ENCODE measurements at places on chromosomes 12 and 14.

DNA sequence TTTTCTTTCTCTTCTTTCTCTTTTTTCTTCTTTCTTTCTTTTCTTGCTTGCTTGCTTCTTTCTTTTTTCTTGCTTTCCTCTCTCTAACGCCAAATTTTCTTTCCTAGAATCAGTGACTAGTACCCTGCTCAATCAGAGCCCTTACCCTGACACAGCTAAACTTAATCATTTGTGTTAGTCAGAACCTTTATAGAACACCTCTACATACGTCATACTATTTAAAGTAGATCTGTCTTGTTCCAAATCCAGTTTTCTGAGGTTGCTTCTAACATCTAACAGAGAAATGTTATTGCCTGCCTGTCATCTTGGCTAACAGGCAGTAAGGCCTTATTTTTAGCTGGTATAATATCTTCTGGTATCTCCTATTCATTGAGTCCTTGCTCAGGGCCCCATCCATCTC is 65.5 kb upstream of the MYF6 start:
- DNase-seq, result no peak

DNA sequence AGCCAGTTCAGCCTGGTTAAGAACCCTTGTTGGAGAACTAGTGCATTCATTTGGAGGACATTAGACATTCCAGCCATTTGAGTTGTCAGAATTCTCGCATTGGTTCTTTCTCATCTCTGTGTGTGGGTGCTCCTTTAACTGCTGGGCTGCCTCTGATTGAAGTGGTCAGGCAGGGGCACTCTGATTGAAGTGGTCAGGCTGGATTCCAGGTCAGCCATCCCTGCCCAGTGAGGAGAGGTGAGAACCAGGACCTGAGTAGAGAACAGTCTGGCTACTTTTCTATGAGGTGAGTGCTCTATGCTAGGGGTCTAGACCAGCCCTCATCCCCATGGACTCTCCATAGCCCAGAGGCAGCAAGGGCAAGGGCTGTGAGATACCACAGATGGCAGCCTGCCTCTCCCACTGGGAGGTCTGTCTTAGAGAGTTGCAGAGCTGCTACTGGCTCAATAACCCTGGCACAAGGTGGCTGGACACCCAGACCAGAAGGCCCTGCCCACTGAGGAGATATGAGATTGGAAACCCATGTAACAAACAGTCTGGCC is 691.6 kb downstream of the TMTC2 start:
- no peak for DNase-seq

DNA sequence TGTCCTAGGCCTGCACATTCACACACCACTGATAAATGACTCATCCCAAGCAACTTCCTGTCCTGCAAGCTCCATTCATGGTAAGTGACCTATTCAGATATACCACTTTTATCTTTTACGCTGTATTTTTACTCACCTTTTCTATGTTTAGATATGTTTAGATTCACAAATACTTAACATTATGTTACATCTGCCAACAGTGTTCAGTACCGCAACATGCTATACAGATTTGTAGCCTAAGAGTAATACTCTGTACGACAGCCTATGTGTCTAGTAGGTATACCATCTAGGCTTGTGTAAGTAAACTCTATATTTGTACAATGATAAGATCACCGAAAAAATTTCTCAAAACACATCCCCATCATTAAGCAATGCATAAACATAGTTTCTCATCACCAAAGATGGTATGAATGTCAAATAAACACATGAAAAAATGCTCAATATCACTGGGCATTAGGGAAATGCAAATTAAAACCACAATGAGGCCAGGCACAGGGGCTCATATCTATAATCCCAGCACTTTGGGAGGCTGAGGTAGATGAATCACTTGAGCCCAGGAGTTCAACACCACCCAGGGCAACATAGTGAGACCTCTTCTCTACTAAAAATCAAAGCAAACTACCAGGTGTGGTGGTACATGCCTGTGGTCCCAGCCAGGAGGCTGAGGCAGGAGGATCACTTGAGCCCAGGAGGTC is 20.7 kb downstream of the ATXN2 start:
- no peak for DNase-seq

GRCh38 chr12:123046431-123046830 is 66.0 kb downstream of the ARL6IP4 start:
- no peak for DNase-seq

DNA sequence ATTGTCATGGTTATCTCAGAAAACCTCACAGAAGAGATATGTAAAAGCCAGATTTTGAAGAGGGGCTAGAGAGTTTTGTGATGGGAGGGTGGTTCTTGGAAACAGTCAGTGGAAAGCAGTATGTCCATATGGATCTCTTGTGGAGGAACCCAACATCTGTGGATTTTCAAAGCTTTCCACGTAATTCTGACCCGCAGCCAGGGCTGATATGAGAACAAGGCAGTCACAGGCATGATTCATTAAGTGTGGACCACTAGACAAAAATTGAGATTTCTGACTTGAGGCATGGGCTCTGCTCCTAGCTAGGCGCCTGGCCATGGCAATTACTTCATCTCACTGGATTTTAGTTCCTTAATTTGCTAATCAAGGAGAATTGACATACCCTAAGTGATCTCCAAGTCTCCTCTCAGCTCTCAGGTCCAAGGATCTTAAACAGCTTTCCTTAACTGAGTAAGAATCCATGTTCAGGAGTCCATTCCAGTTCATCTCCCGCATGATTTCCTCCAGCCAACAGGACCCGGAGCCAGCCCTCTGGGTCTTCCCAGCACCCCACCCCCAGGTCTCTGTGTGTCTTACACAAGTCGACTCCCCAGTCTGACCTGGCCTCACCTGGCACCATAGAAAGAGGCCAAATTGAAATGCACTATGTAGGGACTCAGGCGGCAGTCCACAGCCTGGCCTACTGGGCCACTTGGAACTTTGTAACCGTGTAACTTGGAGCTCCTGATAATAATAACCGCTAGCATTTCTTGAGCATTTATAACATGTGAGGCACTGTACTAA is 176.3 kb upstream of the PARP11 start:
- no peak for DNase-seq
